ENCODE measurements at places on chromosomes 5 and 9.

GRCh38 chr9:94110821-94111252, 26.6 kb downstream of the PTPDC1 start:
- DNase-seq, result no peak

DNA sequence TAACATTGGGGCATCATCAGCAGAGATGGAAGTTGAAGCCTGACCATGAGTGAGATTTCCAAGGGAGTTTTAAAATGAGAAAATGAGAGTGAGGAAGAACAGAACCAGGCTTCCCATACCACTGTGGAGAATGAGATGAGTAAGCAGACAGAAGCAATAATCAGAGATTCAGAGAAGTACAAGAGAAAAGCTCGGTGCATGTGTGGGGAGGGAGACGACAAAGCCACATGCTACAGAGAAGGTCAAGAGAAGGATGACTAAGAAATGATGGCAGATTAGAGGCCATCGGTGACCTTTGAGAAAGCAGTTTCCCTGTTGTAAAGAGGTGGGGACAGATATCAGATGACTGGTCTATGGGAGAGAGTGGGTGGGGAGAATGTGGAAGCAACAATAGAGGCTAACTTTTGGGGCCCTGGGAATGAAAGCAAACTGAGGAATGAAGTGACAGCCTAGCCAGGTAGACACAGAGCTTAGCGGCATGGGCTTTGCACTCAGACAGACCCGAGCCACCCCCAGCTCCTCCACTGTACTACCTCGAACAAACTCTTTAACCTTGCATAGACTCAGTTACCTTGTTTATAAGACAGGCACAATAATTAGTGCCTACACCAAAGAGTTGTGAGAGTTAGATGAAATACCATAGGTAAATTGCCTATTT, 207.7 kb downstream of the PIK3R1 start:
- no peak for DNase-seq

GRCh38 chr9:82969291-82969690, 93.7 kb downstream of the RASEF start:
- no peak for DNase-seq

DNA sequence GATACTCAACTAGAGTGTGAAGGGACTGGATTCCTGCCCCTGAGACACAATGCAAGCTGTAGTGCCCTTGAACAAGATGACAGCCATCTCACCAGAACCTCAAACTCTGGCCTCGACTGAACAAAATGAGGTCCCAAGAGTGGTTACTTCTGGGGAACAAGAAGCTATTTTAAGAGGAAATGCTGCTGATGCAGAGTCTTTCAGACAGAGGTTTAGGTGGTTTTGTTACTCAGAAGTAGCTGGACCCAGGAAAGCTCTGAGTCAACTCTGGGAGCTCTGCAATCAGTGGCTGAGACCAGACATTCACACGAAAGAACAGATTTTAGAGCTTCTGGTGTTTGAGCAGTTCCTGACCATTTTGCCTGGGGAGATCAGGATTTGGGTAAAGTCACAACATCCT, 2.4 kb downstream of the ZNF483 start:
- no peak for DNase-seq

DNA sequence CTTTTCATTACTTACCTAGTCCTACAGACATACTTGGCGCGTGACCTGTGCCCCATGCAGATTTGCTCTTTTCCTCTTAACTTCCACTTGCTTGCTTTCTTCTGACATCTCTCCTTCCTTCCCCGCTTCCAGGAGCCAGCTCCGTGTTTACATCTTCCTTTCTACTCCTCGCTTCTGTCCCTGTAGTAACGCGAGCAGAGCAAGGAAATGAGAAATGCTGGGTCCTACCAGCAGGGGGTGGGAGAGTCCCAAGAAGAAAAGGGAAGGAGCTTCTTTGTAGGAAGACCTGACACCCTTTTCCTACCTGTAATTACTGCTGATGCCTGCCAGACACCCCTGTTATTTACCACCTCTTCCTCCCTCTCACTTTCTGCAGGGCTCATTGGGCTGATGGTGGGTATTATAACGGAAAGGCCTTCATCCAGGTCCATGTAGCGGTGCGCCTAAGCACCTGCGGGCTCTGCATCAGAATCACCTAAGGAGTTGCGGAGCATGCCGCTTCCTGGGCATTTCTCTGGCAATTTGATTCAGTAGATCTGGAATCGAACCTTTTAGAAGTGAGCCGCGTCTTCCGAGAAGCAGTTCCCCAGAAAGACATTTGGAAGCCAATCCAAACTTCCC, 1260.8 kb upstream of the WWC1 start:
- DNase-seq, result no peak

DNA sequence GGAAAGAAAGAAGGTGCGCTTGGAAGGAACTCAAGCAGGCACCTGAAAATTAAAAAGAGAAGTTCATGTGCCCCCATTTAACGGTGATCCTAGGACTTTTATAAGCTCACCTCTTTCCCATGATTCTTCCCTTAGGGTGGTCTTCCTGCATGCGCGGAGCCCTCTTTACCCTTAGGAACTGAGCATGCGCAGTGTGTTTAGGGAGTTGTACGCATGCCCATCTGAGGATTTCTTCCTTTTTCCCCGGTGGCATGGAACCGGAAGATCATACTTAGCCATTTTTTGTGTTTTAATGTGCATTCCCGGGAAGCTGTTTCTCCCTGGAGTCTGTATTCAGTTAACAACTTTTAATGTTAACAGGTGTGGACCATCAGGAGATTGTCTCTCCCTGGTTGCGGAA, 119.0 kb downstream of the FBXL7 start:
- no peak for DNase-seq

DNA sequence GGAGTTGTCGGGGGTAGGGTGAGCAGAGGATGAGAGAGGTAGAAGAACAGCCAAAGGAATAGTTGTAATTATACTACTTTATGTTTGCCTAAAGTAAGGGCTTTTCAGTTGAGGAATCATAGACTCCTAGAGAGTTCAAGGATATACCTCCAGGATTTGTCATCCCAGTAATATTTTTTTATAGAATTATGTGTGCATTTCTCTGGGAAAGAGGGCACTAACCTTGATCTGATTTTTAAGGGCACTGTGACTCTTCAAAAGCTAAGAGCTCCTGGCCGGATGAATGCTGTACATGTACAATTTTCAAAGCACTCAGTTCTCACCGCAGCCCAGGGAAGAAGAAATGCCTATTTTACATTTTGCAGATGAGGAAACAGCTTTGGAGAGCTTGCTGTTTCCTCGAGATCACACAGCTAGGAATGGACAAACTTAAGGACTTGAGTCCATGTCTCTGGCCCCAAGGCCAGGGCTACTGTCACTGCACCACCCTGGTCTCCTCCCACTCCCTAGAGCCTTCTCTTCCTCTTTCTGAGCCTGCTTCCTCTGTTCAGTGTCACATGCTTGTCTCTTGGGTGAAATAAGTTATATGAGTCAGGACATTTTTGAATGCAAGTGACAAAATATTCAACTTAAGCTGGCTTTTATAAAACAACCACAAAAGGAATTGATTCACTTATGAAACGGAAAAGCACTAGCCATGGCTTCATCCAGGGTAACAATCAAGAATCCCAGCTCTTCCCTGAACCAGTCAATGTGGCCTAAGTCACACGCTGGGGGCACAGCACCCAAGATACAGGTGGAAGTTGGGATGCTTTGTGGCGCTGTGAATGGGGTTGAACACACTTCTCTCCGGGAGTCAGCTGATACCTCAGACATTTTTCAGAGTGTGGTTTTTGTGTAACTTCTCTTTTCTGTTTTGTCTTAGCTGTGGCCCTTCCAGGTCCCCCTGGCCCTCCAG, 45.7 kb upstream of the TGFBR1 start:
- peak; percentile 88 for DNase-seq

- DNase-seq, result no peak
Observed at GRCh38 chr5:1334831-1335539, 9.9 kb downstream of the CLPTM1L start.

DNA sequence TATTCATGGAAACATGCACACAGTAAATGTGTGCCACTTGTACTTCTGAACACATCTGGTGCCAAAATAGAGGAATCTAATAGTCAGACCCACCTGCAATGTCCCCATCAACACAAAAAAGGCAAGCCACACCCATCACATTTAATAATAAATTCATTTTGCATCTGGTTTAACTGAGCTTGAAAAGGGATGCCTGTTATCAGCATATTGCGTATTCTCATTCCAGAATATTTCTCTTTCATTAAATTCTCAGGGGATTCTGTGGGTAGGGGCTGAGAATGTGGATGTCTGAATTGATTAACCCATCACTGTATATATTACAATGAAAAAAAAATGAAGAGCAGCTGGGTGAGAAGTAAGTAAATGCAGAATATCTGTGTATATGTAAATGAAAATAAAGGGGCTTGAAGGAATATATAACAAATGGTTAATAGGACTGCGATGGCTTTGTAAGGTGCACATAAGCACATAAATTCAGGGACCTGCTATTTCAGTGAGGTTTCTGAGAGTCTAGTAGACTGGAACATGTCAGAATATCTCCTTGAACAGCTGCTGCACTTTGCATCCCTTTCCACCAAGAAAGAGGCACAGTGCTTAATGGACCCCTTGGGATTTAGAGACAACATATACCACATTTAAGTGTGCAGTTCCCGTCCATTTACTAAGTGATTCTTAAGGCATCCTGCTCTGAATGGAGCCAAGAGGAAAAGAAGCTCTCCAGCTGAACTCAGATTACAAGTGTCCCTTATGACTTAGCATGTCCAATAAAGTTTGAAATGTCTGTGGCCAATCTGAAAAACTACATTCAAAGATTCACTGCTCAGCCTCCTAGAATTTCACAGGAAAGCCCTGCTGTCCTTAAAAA, 104.1 kb upstream of the NIPBL start:
- no peak for DNase-seq

- no peak for DNase-seq
Observed at GRCh38 chr9:72351538-72352453, 13.2 kb downstream of the ZFAND5 start.

- DNase-seq, result peak; percentile 74
Observed at GRCh38 chr9:94805051-94805489, 78.6 kb downstream of the AOPEP start.

DNA sequence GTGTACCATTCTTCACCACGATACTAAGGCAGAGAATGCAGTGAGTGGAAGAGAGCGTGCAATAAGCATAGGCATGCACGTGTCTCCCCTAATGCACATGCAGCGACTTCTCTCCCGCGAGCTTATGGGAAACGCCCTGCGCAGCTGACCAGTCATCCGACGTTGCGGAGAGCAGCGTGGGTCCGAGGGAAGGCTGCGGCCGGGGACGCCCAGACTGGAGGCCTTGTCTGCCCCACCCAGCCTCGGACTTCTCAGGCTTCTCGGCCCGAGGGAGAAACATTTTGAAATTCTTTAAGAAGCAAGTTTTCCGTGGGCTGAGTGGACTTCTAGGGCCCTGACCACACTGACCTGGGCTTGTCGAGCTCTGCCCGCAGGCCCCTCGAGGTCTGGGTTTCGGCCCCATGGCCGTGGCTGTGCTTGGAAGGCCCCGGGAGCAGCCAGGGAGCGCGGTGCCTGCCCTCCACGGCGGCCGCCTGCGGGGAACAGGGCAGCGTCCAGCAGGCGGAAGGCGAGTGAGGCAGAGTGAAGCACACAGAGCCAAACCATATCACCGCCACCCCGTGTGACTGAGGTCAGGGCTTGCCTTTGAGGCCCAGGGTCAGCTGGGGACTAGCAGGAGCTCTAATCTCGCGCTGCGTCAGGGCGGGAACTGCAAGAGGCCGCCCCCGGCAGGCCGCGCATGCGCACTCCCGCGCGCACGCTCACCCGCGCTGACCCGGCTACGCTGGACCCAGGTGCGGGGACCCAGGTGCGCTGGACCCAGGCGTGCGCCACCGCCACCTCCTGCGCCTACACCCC, 60.0 kb upstream of the IRX1 start:
- DNase-seq, result no peak

GRCh38 chr5:33241802-33242201, 199.0 kb upstream of the TARS1 start:
- DNase-seq, result peak; percentile 13

GRCh38 chr5:112594095-112594850, 143.4 kb upstream of the APC start:
- DNase-seq, result no peak

GRCh38 chr5:173984218-173984617, 4.8 kb upstream of the C5orf47 start:
- no peak for DNase-seq

GRCh38 chr5:169354263-169354662, 53.3 kb upstream of the SLIT3 start:
- DNase-seq, result no peak

- DNase-seq, result no peak
Observed at GRCh38 chr5:149931992-149932436, 12.6 kb downstream of the PDE6A start.

- DNase-seq, result no peak
Observed at GRCh38 chr9:111661802-111662521, 557 bp downstream of the GNG10 start.

- DNase-seq, result no peak
Observed at GRCh38 chr5:131776450-131776849, 20.4 kb downstream of the FNIP1 start.

- peak; percentile 29 for DNase-seq
Observed at GRCh38 chr9:130432362-130432761, 12.4 kb upstream of the ASS1 start.

DNA sequence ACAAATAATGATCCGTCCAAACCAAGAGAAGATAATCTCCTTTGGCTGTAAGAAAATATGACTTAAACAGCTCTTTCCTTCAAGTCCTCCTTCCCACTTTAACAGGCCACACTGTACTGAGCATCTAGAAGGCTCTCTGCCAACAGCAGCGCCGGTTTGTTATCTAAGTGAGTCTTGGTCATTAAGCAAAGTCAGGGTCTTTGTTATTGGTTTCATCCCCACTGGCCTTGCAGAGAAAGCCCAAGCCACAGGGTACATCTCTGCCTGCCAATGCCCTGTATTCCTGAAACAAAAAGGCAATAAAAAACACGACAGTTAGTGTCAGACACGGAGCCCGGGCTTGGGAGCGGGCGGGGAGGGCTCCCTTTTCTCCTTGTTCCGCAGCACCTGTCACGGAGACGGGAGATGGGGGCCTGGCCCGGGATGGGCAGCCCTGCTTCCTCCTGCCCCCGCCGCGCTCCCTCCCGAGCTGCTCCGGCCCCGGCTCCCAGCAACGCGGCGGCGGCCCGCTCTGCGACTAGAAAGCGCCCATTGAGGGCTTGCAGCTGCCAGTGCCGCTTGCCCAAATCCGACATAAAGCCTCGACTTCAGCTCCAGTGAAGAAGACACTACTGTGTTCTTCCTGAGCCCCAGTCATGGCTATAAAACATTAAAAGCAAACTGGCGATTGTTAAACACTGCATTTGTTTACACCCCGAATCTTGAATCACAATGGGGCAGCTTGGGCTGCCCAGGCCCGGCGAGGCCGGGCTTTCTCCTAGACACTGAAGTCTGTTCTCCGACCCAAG, 28.1 kb upstream of the PIK3R1 start:
- DNase-seq, result no peak

Measured in HL-60 (cell line).